ENCODE measurements at places on chromosomes 11 and 22.

DNA sequence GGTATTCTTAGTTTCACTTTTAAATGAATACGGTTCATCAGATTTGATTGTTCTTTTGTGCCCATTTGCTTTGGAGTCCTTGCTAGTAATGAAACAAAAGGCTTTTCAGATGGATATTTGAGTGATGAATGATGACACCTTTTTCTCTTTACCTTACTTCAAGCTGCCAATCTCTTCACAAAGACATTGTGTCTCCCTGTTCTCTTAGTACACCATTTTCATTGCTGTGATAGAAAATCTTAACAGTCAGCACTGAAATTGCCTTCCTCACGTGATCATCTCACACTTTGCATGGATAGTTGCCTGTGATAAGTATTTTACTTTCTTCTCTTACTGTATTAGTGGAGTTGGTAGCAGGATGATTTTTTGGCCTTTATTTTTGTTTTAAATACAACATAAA, 396.6 kb downstream of the NELL1 start:
- no peak for DNase-seq

GRCh38 chr11:100748153-100748552, 61.1 kb downstream of the ARHGAP42 start:
- DNase-seq: no peak

DNA sequence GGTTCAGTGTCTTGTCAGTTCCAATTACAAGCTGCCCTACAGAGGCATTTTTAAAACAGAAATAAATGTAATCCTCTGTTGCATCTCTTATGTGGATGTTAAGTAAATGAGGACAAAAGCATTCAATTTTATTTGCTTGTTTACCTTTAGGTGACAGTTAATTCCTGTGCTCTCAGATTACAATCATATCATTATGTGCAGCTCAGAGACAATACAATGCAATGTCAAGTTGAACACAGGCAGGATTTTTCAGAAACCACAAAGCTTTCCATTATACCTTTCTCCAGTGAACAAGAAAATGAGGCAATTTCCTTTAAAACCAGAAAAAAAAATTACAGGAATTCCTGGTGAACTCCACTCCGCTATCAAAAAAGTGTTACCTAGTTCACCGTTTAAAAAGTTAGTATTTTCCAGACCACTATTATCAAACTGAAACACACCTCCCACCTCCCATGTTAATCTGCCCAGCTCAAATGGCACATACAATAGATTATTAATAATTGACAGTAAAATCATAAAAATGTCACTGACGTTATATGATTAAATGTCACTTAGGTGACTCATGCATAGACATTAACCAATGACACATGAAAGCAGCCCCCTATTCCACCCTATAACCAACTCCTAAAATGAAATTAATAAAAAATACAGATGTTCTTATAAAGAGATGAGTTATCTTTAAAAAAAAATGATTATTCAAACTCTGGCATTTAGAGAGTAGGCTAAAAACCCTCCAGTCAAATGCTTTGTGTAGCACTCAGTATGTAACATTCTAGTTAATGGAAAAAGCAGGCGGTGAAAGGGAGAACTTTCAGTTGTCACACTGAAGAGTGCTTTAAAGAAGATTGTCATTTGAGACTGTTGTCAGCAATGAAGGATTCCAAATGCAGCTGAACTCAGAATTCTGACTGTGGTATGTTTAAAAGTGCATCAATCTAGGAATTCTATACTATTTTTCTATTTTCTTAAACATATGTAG, 98.6 kb downstream of the MUC15 start:
- DNase-seq: no peak

GRCh38 chr22:19547620-19548019, 23.4 kb upstream of the CLDN5 start:
- no peak for DNase-seq

- no peak for DNase-seq
Measured at GRCh38 chr11:65288706-65289536, 25.7 kb upstream of the CDC42EP2 start.

- DNase-seq: no peak
Measured at GRCh38 chr11:10601837-10602236, 33.4 kb upstream of the LYVE1 start.

- DNase-seq: no peak
Measured at GRCh38 chr11:48024635-48025071, 44.3 kb downstream of the PTPRJ start.

- no peak for DNase-seq
Measured at GRCh38 chr11:44730775-44731174, 4.0 kb downstream of the TSPAN18 start.

Data from fibroblast of pulmonary artery (primary cell).